ENCODE measurements at places on chromosomes 12 and 14.

- DNase-seq: no peak
Observed at GRCh38 chr12:46518169-46518568, 145.6 kb upstream of the SLC38A2 start.

- DNase-seq: no peak
Observed at GRCh38 chr14:97116546-97116945, 319.4 kb downstream of the VRK1 start.

- DNase-seq: no peak
Observed at GRCh38 chr14:61048640-61049039, 67.6 kb downstream of the SLC38A6 start.

DNA sequence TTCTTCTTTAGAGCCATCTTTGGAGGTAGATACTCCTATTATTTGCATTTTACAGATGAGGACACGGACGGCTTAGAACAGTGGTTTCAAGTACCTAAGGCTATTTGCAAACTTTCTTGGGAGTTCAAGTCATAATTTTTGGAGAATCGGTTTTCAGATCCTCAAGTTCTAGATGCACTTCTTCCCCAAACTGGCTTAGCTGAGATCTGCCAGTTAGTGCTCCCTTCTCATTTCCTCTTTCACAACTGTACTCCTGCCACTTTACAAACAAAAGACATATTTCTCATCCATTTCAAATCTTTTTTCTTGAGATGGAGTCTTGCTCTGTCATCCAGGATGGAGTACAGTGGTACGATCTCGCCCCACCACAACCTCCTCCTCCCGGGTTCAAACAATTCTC, 77.3 kb downstream of the HELB start:
- no peak for DNase-seq

- DNase-seq: no peak
Observed at GRCh38 chr12:111251787-111252186, 117.1 kb downstream of the PHETA1 start.

DNA sequence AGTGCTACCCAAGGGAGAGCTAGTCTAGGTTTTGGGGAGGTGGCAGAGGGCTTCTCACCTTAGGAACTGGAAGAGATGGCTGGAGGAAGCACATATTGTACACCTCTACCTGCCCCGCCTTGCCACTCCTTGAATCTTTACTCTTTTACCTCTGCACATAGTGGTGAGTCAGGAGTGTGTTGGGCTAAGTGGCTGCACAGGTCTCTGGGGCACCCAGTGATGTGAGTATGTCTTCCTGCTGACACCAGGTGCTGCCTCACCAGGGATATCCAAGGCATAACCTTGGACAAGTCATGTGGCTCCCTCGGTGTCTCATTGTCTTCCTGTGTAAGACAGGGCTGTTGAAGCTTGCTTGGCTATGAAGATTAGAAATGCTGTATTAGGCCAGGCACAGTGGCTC, 19.8 kb upstream of the CABP1 start:
- DNase-seq: no peak

DNA sequence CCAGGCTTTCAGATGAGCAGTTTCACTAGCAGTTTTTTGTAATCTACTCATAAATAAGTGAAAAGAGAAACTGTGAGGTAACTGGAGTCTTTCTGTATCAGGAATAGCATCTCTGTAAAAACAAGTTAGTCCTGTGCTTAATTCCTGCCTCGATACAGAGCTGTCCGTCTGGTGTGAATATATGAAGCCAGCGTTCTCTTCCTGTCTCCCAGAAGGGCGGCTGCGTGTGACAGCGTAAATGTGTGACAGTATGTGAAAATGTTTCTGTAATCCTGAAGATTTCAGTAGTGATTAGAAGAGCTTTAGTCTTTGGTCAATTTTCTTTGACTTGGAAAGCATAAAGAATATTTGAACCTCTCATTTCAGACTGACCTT, 150.3 kb downstream of the FBXL14 start:
- no peak for DNase-seq

DNA sequence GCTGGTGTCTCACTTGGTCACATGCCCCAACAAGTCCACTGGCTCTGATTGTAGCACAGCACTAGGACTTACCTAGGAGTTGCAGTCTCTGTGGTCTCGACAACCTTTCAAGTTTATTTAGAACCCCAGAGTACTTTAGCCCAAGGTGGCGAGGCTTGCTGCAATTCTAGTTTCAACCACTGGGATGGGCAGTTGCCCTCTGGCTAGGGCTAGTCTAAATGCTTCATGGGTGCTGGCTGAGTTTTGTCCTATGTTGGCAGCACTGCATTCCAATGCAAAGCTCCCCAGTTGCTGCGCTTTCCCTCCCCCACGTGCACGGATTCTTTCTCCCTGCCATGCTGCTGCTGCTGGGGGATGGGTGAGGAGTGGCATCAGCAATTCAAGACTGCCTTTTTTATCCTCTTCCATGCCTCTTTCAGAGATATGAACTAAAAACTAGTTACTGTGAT, 207.9 kb downstream of the SYNE2 start:
- DNase-seq: peak; percentile 51

- DNase-seq: peak; percentile 54
Observed at GRCh38 chr12:20549108-20549719, 145.9 kb upstream of the SLCO1C1 start.

- DNase-seq: no peak
Observed at GRCh38 chr14:50036211-50036610, 80.2 kb downstream of the VCPKMT start.

- no peak for DNase-seq
Observed at GRCh38 chr12:132319359-132319950, 9.9 kb downstream of the GALNT9 start.

- no peak for DNase-seq
Observed at GRCh38 chr12:130973109-130973508, 19.4 kb downstream of the ADGRD1 start.

DNA sequence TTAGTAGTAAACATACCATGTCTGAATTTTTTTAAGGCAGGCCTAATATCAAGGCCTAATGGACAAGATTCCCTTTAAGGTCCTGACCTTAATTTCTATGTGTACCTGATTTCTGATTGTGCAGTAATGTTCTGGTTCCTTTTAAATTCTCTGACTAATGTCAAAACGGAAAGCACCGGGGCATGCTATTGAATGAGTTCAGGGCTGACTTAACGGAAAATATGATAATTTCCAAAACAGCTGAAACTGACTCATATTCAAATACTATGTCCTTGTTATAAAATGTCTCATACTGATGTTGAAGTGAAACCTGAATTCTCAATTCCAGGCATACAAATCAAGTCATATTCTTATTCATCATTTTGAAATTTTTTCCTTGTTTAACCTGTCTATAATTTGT, 6.7 kb downstream of the TAS2R43 start:
- no peak for DNase-seq

GRCh38 chr14:37985826-37986470, 221.8 kb upstream of the SSTR1 start:
- peak; percentile 63 for DNase-seq

DNA sequence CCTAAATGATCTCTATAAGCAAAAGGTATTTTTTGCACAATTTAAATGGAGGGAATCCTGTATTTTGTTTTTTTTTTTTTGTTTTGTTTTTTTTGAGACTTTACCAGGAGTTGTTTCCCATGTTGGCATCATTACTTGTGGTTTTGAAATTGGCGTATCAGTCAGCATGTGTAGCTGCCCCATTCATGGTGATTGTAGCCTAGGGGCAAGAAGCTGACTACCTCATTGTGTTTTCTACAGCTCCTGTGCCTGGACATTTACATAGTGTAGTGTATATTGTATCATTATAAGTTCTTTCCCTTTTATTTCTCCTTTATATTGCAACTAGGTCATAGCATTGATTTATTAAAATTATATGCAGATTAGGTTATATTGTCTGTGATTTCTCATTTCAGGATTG, 24.5 kb downstream of the SAMD4A start:
- DNase-seq: no peak

DNA sequence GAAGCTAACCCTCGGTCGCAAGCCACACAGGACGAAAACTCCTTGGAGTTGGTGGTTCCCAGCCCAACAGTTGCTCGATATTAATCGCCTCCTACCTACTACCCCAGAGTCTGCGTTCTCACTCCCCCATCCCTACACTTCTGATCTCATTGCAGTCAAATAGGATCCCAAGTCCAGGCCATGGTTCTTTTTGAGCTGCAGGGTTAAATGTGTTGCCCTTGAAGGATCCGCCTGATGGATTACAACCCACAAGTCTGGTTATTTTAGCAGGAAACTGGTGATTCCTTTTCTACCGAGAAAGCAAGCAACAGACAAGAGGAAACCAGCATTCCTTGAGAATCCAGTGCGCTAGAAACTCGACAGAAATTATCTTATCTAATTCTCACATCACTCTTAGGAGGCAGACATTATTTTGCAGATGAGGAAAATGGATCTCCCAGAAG, 785 bp upstream of the NIN start:
- DNase-seq: no peak

DNA sequence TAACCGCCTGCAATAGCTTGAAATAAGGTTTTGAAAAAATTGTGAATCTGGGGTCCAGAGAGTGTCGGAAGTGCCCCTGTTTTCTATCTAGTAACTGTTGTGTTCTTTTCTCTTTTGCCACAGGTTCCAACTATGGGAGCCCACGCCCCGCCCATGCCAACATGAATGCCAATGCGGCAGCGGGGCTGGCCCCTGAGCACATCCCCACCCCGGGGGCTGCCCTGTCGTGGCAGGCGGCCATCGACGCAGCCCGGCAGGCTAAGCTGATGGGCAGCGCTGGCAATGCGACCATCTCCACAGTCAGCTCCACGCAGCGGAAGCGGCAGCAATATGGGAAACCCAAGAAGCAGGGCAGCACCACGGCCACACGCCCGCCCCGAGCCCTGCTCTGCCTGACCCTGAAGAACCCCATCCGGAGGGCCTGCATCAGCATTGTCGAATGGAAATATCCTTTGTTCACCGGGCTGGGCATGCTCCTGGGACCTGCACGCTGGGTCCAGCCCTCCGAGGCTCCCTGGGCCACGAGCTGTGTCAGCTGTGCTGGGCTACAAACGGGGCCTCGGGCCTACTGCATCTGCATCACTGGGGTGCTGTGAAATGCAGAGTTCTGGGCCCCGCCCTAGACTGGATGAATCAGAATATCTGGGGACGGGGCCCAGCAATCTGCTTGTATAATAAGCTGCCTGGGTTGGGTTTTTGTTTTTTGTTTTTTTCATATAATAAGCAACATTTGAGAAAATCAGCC, 62.5 kb downstream of the CACNA1C start:
- no peak for DNase-seq

DNA sequence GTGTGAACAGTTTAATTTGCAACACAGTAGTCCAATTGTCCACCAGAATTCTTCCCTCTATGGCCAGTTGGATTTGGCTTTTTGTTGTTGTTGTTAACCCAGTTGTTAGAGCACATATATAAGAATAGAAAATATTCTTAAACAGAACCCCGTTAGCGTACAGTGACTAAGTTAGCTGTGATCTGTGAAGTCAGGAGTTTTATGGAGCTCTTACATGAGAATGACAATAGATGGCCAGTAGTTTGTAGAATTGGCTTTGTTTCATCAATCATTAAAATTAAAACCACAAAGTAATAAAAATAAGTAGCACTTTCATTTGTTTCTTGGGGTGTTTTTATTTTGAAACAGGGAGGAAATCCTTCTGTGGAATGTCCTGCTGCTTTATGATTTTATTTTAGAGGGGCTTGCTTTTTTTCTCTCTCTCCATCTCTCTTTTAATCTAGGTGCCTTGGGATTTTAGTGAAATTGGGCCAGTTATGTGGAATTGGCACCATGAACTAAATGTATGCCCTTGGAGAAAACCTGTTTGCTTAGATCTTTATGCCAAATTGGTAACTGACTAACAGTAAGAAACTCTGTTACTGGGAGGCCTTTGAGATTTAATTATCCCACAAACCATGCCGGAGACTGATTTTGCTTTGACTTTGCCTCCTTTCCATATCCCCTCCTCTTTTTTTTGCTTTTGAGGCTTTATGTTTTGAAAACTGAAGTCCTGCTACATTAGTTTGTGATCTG, 22.9 kb downstream of the FBXW8 start:
- no peak for DNase-seq

GRCh38 chr14:97634751-97635150, 837.6 kb downstream of the VRK1 start:
- no peak for DNase-seq

DNA sequence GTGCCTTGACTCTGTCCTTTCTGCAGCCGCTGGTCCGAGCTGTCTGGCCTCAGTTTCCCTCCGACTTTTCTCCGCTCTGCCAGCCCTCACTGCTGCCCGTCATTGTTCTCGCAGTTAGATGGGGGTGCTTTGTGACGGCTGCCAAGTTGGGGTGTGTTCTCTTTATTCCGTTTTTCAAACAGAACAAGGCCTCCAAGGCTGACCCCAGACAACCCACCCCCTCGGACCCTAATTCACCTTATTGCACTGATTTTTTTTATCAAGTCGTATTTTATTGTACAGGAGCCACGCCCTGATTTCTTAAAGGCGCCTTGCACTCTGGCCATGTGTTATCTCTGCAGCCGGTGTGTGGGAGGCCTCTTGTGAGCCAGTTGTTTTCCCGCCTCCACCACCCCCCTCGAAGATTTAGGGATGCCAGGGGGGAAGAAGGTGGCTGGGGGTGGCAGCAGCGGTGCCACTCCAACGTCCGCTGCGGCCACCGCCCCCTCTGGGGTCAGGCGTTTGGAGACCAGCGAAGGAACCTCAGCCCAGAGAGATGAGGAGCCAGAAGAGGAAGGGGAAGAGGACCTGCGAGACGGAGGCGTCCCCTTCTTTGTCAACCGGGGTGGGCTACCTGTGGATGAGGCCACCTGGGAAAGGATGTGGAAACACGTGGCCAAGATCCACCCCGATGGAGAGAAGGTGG, 1.3 kb downstream of the VASH1 start:
- no peak for DNase-seq

DNA sequence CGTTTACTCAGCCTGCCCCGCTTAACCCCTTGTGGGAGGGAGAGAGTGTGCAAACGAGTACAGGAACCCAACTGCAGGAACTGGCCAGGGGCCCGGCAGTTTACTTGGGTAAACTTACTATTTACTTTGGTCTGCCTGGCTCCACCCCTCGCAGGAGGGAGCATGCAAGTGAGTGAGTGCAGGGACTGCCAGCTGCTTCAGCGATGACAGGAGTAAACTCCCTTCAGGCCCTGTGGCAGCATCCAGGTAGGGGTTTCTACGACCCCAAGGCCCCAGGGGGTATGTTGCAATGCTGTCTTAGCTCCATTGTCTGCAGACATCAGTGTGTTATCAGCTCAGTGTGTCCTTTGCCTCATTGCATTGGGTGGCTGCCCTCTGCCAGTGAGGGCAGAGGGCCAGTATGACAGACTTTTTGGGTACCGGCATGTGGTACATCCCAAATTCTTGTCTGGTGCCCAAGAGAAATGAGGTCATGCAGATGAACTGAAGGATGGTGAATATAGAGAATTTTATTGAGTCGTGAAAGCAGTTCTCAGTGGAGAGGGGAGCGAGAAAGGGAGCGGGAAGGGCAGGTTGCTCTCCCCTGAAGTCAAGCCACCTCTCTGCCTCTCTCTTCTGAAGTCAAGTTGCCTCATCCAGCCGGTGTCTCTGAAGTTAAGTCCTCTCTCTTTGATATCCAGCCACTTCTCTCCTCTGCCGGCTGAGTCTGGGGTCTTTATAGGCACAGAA, 181.8 kb downstream of the FUT8 start:
- DNase-seq: no peak

GRCh38 chr12:2893007-2893406, 2.3 kb downstream of the TULP3 start:
- peak; percentile 89 for DNase-seq
